ENCODE measurements at places on chromosomes 6 and 20.

GRCh38 chr20:13105864-13106457 is 97.2 kb downstream of the SPTLC3 start:
- no peak for DNase-seq

DNA sequence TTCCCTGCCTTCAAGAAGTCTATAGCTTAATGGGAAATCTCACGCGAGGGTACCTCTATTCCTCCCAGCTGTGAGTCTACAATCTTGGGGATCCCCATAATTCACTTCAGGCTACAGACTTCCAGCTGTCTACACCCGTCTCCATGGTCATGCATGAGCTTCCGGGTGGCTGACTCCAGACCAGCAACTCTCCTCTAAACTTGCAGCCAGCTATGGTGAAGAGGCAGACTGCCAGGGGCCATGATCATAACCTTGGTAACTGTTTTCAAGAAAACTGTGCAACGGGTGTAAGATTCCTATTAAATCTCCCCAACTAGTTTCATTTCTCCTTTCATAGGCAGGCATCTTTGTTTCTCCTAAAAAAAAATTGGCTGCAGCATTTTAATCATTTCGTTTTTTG is 534.4 kb upstream of the CHD6 start:
- DNase-seq: no peak

GRCh38 chr6:36050305-36050704 is 22.7 kb downstream of the MAPK14 start:
- DNase-seq: no peak

DNA sequence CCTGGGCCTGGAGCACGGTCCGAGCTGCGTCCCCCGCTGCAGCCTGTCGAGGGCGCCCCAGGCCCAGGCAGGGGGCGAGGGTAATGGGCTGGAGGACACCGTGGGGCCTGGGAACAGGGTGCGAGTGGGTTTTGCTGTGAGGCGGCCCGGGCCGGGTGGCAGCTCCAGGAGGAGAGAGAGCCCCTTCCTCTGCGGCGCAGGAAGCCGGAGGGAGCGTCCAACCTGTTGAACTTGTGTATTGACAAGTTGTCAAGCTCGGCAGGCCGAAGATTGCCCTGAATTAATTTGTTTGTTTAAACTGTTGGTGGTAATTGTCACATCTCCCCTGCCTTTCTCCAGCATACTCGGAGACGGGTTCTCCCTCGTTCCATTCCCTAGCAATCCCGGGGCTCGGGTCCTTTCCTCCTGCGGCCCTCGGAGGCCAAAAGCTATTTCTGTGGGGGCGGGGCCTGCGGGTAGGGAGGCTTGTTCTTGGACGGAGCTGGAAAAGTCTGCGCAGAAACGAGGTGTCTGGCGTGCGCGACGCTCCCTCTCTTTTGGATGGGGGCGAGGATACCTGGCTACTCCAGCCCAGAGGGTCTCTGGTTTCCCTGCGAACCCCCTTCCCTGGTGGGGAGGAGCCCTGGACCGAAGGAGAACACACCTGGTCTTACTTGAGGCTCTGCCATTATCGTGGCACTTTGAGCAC is 9.9 kb downstream of the NR2E1 start:
- no peak for DNase-seq
